Naive thymus-derived CD8-positive, alpha-beta T cell (primary cell): ENCODE measurements at places on chromosomes 13 and 19.

- DNase-seq: no peak
These were observed 4.4 kb upstream of the LTBP4 start for GRCh38 chr19:40596608-40597328.

DNA sequence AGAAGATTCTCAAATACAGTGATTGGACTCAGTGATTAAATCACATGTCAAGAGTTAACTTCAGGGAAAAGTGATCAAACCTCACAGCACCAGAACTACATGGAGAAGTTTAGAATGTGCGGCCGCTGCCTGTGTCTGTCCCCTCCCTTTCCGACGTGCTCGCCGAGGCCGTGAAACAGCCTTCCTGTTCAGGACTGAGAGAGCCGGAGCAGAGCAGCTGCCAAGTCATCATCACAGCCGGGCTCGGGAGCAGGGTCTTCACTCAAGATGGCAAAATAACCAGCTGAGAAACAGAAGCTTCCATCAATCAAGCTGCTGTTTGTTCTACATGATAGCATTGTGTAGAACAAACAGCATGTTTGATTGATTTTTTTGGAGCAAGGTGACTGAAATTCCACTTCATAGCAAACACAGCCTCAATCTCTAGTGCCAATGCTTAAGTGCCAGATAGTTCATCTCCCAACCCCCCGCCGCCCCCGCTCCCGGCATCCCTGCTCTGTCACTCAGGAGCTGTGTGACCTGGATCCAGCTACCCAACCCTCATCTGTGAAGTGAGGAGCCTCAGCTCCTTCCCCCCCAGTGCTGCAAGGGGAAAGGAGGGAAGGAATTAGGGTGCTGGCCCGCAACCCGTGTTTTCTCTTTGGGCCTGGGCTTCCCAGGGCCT lies 70.6 kb downstream of the HSPH1 start:
- DNase-seq: no peak

GRCh38 chr13:41018602-41018948 lies 541 bp downstream of the ELF1 start:
- no peak for DNase-seq

DNA sequence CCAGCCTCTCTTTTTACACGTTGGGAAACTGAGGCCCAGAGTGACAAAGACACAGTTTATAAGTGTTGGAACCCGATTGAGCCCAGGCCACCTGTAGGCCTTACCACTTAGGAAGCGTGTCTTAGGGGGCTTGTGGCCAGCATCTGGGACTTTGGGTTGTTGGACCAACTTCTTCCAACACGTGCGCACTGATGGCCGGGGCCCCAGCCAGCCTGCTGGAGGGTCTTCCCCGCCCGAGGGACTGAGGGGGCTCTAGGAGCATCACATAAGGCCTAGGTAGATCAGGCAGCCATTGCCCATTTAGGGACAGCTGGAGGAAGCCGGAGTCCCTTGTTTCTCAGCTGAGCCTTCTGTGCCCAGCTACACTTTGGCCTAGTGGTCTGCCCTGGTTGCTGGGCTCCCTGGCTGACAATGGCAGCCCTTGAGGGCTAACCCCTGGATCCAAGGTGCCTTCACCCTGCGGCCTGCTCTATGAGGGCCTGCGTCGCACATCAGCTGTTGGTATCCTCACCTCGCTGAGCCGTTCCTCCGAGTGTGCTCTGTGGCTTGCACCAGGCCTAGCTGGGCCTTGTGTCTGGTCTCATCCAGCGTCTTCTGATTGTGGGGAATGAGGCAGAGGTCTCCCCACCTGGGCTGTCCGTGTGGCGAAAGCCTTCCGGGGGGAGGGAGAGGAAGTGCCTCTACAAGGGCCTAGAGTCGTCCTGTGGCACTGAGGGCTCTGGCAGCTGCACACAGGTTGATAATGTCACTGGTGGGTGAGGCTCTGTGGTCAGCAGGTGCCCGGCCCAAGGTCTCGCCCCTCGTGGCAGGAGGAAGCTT lies 1.2 kb downstream of the RAB11B start:
- no peak for DNase-seq

GRCh38 chr13:108070491-108070890 lies 144.8 kb downstream of the LIG4 start:
- no peak for DNase-seq
